ENCODE measurements at places on chromosomes 12 and 14.

DNA sequence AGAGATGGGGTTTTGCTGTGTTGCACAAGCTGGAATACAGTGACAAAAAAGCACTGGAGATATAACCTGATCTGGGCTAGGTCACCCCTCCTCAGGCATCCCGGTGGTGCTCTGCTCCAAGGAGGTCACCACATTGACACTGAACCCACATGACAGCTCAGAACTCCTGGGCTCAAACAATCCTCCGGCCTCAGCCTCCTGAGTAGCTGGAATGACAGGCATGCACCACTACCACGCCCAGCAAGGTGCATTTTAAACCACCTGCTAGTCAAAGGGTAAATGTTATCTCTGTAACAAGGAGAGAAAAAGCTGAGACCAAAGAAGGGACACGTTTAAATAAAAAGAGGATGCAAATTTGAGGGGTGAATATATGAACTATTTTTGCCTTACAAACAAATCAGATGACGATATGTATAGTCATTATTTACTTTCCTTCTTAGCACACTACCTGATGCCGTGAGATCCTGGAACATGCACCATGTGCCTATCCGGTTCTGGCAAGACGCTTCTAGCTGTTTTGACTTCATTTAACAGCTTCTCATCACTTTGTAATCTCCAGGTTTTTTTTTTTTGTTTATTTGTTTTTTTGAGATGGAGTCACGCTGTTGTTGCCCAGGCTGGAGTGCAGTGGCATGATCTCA lies 135.1 kb downstream of the PPM1H start:
- no peak for DNase-seq

GRCh38 chr14:104865081-104865630 lies at the start of gene CEP170B:
Gene CEP170B (plus strand): TSS chr14:104865268. CDS start chr14:104868451, 3,183 bp downstream.
- DNase-seq = peak; percentile 44

- no peak for DNase-seq
Measured at GRCh38 chr14:101972126-101972866, 7.9 kb downstream of the DYNC1H1 start.

DNA sequence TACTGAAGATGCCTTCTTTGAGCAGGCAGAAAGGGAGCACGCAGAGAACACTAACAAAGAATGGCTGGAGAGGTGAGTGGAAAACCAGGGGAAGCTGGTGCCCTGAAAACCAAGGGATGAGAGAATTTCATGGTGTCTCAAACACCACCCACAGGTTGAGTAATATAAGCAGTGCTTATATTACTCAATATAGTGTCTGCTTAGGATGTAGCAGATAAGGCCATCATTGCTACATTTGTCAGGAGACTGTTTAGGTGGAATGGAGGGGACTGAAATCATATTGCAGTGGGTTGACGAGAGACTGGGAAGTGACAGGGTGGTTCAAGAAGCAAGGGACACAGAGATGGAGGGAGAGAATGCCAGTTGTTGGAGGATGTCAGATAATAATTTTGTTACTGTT lies 20.6 kb downstream of the PKP2 start:
- no peak for DNase-seq

DNA sequence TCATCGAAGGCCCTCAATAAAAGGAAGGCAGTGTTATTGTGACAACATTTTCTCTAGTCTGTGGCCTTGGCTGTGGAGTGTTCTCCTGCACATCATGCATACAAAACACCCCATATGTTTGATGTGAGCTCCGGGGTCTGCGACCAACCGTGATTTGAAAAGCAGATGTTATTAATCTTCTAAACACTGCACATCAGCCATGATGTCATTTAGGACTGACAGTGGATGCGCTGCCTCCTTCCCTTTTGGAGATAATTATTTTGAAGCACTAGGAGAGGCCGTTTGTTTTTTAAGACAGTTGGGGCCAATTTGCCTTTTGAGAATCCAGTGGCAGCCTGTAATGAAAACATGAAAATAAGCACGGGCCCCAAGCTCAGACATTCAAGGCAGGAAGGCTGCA lies 1041.6 kb downstream of the BCL11B start:
- no peak for DNase-seq

DNA sequence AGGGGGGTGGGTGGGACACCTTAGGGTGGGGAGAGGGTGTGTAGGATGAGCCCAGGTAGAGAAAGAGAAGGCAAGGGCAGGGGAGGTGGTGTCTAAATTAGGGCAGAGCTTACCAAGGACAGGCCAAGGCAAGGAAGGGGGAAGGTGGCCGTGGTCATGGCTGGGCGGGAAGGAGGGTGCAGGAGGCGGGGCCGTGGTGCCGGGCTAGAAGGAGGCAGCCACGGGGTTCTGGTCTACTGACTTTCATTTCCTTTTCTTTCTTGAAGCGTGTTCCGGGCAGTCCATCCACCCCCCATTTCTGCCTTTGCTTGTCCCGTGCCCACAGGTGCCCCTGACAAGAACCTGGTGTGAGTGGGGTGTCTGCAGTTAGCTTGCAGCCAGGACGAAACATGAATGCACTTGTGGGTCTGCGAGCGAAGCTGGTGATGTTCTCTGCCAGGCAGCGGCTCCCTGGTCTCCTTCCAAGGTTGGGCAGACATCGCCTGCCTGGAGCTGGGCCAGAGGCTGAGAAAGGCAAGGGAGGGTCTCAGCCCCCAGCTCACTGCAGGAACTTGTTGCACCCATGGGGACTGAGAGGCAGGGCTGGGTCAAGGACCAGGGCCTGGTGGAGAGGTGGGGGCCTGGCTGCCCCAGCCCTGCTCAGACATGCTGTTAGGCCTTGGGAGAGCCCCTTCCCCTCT lies 58.2 kb downstream of the KIF26A start:
- no peak for DNase-seq

GRCh38 chr14:54450535-54450934 lies 9.4 kb upstream of the CNIH1 start:
- DNase-seq = no peak

GRCh38 chr12:4505376-4505986 lies 33.2 kb upstream of the RAD51AP1 start:
- DNase-seq = no peak
